ENCODE measurements at places on chromosomes 2 and 18.

DNA sequence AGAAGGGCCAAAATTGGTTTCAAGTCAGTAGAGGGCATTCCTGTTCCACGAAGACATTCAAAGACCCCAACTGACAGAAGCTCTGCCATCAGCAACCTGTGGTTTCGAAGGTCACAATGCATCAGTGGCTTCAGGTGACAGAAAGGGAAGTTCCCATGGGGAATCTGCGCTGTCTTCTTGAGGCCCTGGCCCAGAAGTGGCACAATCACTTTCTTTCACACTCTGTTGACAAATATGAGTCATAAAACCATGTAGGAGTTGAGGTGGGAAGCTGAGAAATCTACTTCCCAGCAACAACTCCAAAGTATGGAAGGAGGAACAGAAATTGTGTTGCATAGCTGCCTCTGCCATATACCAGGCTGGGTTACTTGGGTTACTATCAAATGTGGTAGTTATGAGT lies 621.1 kb upstream of the FANCL start:
- DNase-seq, result no peak

DNA sequence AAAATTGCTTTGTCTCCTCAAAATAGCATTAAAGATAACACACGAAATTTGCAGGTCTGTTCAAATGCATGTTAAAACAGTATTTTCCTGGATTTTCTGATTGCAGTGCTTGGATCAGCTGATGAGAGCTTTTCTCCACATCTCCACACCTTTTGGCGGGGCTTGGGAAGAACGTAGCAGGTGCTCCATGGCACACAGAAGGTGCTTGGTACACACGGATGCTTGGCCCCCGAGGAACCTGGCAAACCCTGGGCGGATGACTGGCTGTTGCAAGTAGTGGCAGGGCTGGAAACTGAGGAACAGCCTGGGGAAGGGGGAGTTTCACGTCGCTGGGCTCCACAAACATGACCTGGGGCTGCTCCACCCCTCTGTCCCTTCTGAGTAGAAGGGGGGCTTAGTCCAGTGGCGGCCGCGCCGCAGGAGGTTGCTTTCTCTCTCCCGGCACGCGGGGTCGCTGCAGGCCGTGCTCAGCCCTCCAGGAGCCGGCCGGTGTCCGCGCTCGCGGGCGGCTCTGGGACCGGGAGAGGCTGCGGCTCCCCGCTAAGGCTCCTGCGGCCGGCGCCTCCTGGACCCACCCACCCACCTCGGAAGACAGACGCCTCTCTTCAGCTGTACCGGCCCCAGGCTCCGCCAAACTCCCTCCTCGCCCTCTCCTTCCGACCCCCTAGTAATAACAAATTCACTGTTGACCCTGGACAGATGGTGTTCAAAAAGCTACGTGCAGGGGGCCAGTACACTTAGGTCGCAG lies 69.3 kb downstream of the MARCO start:
- DNase-seq, result no peak

DNA sequence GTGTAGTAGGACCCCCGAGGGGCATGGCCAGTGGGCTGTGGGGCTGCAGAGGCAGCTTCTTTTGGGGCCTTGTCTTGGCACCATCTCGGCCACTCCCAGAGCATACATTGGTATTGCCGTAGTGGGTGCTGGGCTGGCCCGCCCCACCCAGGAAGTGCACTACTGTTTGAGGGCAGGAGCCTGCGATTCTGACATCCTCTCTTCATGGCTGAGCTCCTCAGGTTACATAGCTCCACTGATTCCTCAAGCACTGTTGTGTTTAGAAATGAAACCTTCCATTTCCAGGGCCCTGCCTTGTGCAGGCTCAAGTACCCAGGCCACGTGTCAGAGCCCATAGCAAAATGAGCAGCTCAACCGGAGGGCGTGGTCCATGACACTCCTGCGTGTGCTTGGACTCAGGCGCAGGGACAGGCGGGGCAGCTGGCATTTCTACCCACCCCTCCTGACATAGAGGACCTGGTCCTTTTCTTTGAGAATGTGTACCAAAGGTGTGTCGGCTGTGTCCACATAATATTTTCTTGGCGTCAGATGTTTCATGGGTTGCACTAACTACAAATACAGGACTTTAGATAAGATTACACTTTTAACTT lies 67.9 kb downstream of the DGKD start:
- no peak for DNase-seq

- no peak for DNase-seq
Observed at GRCh38 chr2:40654346-40654745, 202.5 kb upstream of the SLC8A1 start.

DNA sequence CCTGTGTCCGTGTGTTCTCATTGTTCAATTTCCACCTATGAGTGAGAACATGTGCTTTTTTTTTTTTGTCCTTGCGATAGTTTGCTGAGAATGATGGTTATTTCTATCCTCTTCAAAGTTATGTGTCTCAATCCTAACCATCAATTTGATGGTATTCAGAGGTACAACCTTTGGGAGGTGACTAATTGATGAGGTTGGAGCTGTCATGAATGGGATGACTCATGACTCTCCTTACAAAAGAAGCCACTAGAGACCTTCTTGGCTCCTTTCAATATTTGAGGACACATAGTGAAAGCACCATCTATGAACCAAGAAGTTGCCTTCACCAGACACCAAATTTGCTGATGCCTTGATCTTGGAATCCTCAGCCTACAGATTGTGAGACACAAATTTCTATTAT lies 677.1 kb upstream of the DDX18 start:
- no peak for DNase-seq

- no peak for DNase-seq
Observed at GRCh38 chr2:98522854-98523253, 78.2 kb downstream of the INPP4A start.

GRCh38 chr2:23386339-23387220 lies 1.6 kb downstream of the KLHL29 start:
- DNase-seq, result no peak

DNA sequence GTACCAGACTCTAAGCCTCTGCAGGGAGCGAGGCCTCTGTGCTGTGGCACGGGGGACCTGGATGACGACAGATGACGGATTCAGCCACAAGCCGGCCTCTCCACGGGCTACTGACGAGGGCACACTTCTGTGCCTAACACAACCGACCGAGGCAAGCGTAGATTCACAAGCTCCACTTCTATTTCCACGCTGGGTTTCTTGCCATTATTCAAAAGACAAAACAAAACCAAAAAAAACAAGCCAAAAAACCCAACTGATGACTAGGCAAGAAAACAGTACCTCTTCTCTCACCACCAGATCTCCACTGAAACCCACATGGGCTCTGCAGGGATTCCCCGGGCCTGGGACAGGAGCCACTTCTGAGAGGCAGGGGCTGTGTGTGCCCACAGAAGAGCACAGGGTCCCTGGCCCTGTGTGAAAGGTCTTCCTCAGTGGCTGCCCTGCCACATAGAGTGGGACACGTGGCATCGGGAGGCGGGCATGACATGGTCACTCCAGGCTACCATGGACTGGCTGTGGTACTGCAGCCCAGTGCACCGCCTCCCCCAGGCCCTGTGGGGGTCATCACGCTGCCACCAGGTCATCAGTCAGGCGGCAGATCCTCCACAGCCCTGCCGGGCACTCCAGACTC lies 254.7 kb downstream of the HDAC4 start:
- DNase-seq, result no peak

DNA sequence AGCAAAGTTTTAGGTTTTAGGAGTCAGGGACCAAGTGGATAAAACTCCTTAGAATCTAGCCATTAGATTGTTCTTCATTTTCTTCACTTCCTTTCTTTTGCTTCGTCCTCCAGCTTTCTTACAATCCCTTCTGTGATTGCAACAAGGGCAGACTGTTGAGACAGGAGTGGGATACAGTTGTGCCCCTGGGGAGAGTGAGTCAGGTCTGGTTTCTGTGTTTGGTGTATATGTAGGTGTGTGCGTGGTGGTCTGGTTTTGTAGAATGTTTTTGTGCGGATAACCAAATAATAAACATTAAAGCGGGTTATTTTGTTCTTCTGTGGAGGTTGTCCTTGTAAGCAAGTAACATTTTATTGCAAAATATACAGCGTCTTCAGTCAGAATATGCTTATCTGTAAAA lies 7.3 kb downstream of the INSIG2 start:
- DNase-seq, result no peak

- DNase-seq, result no peak
Observed at GRCh38 chr2:54726940-54727339, 3.5 kb downstream of the EML6 start.

- DNase-seq, result no peak
Observed at GRCh38 chr2:191635333-191636234, 42.4 kb upstream of the NABP1 start.

DNA sequence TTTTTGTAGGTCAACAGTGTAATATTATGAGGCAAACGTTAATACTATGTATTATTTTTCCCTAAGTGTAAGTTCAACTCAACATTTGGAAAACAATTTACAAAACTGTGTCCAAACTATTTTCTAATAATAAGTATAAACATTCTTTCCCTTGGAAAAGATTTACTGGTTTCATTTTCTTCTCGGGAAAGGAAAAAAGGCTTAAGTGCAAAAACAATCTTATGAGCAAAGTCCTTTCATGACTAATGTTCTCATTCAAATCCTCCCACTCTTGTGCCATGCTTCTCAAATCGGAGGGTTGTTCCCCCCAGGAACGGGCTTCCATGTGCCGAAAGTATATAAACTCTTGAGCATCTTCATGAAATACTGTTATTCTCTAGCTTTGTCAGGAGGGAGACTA lies 19.8 kb upstream of the L3MBTL4 start:
- no peak for DNase-seq

DNA sequence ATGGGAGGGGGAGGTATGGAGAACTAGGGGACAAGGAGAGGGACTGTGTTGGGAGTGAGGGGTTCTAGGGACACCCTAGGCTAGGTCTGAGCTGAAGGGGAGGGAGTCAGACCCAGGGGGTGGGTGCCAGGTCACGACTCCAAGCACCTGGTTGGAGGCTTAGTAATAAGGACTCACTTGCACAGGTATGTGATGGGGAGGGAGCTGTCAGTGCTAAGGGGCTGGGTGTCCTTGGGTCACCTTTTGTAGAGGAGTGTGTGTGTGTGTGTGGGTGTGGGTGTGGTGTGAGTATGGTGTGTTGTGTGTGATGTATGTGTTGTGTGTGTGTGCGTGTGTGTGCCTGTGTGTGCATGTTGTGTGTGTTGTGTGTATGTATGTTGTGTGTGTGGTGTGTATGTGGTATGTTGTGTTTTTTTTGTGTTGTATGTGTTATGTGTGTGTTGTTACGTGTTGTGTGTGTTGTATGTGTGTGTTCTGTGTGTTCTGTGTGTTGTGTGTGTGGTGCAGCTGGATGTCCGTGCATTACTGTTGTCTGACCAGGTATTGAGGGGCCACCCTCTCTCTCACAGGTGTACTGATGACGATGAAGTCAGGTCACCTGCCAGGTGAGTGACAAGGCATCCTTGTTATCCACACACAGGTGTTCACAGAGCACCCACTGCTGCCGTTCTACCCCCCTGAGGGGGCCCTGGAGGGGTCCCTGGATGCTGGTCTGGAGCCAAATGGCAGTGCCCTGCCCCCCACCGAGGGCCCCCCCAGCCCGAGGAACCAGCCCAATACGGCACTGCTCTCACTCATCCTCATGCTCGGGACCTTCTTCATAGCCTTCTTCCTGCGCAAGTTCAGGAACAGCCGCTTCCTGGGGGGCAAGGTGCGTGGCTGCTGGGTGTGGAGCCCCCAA lies 9.8 kb downstream of the SLC4A3 start:
- DNase-seq, result no peak
